Germinal center (tissue), 1 donor: ENCODE measurements at places on chromosomes 4 and X.
A peak's percentile ranks its signal among the peaks of the same experiment; 100 is the strongest.

DNA sequence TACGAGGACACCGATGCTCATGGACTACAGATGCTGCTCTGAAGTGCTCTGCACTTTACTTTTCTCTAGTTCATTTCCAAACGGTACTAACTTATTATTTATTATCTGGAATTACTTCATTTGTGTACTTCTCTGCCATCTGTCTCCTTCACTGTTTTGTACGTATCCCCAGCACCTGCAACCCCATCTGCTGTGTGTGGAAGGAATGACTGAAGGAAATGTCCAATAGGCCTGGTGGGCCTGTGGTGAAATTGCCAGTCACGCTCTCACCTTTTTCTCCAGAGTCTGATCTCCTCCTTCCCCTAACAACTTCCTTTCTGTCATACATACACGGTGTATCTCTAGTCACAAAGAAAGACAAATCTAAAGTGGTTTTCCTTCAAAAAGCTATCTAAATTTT lies 12.9 kb downstream of the TMEM154 start:
- DNase-seq = no peak

DNA sequence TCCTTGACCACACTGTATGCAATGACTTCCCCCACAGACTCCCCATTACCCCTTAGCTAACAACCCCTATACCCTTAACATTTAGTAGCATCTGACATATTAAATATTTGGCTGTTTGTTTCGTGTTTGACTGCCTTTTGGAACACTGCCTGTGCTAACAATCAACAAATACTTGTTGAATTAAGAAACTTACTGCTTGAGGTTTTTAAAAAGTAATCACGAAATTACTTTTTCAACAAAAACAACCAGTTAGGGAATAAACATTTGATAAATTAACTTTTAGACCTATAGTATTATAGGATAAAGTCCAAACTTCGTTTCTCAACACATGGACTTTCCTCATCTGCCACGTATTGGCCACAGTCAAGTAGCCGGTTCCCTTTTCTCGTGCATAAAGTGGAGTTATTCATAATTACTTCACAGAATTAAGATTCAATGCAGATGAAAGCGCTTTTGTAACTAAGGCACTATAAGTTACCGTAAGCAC lies 555 bp upstream of the ELMOD2 start:
- peak; percentile 6 for DNase-seq

DNA sequence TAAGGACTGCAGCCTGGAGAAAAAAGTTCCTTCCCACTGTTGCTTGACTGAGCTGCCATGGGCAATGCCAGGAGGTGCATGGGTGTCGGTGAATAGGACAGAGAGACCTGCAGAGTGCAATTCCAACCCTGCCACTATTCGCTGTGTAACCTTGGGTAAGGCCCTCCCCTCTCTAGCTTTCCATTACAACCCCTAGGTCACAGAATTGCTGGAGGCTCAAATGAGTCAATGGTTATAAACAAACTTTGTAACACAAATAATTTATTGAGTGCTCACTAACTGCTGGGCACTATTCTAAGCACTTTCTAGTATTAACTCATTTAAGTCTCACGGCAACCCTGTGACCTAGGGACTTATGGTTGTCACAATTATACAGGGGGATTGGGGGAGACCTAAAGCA lies 37.8 kb downstream of the PJA1 start:
- DNase-seq = no peak

GRCh38 chr4:4582653-4583052 lies 40.8 kb upstream of the STX18 start:
- DNase-seq = no peak

DNA sequence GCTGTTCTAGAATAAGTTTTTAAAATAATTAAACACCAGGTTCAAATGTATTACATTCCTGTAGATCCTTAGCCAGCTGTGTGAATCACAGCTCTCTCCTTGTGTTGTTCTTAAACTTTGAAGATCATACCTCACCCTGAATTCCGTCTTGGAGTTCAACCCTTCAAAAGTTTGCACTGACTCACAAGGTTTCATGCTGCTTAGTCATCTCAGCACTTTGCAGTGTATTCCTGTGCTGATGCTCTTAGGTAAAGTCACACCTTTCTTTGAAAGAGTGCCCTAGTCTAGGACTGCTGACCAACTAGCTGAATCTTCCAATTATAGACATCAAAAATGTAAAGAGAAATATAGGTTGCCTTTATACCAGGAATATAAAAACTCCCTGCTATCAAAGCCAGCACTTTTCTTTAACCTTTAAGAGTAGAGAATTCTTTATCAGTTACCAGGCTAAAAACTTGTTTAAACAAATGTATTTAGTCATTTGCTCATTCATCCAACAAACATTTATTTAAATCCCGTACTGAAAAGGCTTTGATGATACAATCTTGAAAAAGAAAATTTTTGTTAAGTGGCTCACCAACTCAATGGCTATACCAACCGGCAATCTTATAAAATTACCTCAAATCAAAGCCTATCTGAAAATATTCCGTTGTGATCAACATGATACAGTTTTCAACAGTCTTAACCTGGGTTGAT lies 169.7 kb downstream of the RAP1GDS1 start:
- no peak for DNase-seq
